ENCODE measurements at places on chromosomes 7 and 10.

DNA sequence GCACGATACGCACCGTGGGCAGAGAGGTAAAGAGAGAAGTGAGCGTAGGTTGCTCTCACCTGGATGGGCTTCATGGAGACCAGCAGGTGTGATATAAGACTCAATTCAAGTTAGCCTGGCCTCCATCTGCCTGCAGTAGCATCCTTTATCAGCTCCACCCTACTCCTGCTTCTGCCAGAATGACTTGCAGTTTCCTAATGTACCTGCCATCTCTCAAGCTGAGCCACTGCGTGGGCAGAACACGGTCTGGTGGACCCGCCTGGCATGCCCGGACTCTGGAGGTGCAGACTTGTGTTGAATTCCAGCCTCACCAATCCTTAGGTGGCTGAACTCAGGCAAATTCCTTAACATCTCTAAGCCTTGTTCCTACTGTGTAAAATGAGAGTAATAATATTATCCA lies 64.3 kb downstream of the STEAP1B start:
- no peak for DNase-seq

- no peak for DNase-seq
Observed at GRCh38 chr7:103388469-103389140, 41.2 kb downstream of the PSMC2 start.

DNA sequence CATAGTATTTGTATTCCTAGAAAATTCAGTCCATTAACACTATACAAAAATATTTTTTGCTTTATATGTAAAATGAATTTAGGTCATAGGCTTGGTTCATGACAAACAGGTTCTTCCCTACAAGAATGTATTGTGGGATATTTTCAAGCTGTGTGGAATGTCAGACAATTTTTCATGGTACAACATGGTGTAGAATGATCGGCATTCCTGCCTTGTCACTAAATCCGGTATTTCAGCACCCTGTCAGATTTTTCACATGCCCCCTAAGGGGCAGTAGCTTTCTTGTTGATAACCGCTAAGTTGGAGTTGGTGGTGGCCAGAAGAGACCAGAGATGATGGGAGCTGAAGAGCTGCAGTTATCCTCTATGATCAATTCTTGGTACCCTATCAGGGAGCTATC lies 154.3 kb downstream of the SORCS3 start:
- no peak for DNase-seq

- peak; percentile 91 for DNase-seq
Observed at GRCh38 chr7:135557455-135558336, at the start of gene NUP205. Gene NUP205, plus strand, starts transcription at chr7:135557917. Its CDS starts 28 bp downstream, at chr7:135557945.

- no peak for DNase-seq
Observed at GRCh38 chr10:65559369-65559768, 1366.5 kb upstream of the LRRTM3 start.
